ENCODE measurements at places on chromosomes 5 and 9.

GRCh38 chr5:446066-446882 is 3.3 kb downstream of the EXOC3 start:
- DNase-seq, result peak; percentile 26

DNA sequence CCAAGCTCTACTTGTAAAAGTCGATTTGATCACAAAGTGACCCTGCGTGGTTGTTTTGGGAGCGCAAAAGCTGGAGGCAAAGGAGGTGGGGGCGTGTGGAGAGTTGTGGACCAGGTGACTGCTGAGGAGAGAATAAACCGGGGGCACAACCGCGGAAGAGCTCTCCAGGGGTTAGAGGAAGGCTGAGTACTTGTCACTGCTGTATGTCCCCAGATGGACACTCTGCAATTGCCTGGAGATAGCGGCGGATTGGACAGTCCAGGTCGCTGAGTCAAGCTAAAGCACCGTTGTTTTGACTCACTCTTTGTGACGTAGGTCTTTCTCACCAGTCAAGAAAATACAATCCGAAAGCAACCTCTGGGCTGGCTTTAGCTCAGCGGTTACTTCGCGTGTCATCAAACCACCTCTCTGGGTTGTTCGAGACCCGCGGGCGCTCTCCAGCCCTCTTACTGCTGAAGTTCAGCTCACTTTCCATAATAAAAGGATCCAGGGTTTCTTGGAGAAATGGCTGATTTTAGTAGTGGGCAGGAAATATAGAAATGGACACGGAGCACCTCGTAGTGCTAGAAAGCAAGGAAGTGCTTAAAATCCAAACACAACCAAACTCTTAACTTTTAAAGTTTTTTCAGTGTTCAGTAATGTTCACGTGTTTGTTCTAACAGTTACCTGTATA is 25.7 kb downstream of the ZMAT2 start:
- DNase-seq, result no peak

DNA sequence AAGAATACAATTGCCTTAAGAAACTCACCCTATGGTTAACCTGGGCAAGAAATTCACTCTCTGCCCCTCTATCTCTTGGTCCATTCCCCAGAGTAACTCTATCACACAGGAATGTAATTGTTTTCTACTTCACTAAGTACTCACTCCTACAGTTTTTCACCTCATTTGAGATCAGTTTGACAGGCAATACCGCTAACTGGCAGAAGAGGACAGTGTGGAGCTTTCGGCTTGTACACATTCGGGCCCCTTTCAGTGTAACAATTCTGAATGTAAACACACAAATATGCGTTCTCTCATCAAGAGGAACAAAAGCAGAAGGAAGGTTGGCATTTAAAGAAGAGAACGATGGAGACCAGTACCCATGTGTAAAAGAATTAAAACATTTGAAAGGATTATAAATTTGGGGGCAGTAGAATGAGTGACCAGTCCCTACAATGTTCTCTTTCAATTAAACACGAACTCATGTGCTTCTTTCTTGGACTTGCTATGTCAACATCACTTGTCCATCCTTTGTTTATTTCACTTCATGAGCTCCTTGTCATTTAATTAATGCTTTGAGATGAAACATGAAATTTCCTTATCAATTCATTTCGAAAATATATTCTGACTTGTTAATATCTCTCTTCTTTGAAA is 188.5 kb upstream of the GRAMD2B start:
- DNase-seq, result no peak

DNA sequence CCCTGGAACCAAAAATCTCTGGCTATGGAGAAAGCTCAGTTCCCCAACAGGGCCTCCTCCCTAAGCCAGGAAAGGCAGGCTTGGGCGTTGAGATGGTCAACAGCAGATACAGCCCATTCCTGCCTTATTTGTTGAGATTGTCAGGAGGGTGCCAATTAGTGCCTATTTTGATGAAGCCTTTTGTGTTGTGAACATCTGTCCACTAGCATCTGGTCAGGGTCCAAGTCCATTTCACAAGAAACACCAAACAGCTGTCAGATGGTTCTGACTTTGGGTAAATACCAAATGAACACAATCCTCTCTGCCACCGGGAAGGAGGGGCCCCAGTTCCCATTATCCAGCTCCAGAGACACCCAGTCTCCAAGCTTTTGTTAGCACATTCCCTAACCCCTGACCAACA is 19.9 kb downstream of the SEMA6A start:
- no peak for DNase-seq

GRCh38 chr9:128124873-128125579 is 2.5 kb downstream of the PTGES2 start:
- peak; percentile 77 for DNase-seq

DNA sequence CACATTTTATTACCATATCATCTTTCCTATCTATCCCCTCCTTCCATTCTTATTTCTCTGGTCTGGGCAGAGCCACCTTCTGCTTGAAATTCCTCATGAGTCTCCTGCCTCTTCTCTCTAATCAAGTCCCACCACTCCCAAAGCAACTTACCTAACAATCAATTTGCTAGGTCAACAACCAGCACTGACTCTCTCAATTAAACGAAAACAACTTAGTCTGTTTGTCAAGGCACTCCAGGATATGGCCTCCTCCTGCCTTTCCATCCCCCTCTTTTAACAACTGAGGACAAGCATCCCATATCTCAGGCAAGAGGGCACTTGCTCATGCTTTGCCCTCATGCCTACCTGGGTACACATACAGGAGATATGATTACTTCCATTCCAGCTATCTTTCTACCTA is 47.4 kb downstream of the HCN1 start:
- DNase-seq, result no peak

DNA sequence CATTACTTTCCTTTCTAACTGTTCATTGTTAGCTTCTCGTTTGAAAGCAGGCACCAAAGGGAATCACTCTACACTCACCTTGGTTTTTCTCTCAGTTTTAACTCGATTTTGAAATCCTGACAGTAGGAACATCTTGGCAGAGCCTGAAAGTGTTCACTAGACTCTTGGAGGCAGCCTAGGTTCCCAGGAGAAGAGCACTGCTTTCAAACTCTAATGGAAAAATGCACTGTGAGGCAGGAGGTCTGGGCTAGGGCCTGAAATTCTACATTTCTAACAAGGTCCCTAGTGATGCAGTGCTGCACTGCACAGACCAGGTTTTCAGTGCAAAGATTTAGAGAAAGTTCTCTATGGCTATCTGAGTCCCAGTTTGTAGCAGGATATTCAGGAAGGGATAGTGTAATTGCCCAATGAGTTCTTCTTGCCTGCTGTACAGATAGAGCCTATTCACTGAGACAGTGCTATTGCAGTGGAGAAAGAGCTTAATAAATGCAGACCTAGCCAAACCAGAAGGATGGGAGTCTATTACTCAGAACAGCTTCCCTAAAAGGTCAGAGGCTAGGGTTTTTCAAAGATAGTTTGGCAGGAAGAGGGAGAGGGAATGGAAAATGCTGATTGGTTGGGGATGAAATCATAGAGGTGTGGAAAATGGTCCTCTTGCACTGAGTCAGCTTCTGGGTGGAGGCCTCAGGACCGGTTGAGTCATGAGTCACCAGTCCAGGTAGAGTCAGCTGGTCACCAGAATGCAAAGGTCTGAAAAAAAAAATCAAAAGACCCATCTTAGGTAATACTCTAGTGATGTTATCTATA is 153.9 kb downstream of the GPBP1 start:
- DNase-seq, result no peak

DNA sequence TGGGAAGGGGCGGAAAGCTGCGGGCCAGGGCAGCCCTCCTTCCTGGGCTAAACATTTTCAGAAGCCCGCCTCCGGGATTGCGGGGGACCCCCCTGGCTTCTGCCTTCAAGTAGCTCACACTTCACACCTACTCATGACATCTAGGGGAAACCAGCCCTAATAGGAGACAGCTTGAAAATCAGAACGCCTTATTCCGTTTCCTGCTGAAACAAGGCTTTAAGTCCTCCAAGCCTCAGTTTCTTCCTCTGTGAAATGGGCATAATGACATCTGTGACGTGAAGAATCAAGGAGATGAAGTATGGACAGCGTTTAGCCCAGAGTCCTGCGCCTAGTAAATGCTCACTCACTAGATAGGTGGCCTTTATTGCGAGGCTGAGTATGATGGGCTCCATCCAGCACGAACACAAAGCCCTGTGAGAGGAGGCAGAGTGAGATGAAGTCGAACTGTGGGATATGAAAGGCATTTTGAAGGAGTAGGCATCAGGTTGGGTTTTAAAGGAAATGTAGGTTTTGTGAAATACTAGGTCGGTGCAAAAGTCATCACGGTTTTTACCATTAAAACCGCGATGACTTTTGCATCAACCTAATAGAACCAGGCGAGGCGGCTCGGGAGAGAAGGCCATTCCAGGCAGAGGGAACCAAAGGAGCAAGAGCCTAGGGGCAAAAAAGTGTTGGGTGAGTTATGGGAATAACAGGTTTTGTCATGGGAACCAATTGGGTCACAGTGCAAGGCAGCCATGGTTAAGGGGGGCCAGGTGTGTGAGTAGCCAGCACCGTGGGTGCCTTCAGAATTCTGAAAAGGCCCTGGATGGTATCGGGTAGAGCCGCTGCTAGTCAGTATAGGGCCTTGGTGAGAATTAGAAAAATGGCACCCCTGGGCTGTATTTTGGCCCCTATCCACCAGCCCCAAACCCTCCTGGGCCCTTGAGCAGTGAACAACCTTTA is 1.0 kb upstream of the TSC1 start:
- DNase-seq, result no peak

DNA sequence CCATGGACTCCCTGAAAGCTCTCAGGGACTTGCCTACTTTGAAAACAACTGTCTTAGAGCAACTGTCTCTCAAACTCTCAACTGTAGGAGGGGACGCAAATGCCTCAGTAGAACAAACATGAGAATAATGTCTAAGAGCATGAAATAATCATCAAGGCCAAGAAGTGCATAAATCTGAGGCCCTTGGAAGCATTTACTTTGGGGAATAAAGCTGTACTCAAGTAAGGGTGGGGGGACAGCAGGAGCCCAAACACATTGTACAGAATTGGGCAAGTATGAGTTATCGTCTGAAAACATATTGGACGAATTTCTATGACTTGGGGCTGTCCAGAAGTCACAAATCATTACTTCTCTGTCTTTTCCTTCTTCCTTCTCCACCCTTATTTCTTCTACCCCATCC is 96.3 kb upstream of the HMHB1 start:
- DNase-seq, result no peak

DNA sequence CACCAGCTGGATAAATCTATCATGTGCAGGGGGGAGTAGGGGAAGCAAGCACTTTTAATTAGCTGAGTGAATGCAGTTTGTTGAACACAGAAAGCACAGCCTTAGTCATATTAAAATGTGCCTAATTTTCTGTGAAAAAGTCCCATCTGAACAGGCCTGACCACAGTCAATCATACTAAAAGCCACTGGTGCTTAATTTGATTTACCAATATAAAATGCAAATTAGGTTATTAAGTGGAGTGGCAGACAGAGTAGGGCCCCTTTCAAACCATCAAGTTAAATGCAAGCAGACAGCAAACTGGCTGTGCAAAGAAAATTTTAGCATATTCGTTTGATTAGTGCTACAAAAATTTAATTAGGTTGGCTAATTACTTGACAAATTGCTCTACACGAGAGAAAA is 176.1 kb downstream of the ISL1 start:
- no peak for DNase-seq

DNA sequence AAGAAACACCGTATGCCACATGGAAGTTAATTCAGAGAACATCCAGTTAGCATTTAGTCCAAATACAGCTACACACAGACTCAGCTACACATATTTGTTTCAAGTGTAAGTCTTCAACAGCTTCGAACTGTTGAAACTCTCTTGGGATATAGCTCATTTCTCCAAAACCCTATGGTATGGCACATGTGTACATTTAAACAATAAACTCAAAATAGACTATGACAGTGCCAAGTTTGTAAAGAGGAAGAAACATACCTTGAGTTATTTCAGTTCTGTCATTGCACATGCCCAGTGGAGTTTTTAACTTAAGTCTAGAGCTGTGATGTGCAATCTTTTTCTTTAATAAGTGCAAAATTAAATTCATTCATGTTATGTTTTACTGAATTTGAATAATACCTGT is 155.1 kb upstream of the RAI14 start:
- no peak for DNase-seq

GRCh38 chr9:20592673-20593072 is 29.6 kb downstream of the MLLT3 start:
- DNase-seq, result no peak

DNA sequence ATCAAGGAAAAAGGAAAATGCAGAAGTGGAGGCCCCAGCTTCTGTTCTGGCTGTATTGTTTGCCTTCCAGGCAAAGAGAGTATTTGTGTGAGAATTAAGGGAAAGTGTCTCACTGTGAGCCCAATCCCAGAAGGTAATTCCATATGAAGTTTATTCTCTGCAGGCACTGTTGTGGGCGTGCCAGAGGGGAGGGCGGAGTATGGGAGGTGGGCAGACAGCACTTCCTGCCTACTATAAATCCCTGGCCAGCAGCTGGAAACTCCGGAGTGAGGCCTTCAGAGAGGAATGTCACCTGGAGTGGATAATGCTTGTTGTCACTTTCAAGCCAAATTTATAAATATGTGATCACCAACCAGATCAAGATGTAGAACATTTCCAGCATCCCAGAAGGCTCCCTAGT is 209.5 kb downstream of the ARHGAP26 start:
- no peak for DNase-seq

GRCh38 chr9:72623156-72623555 is 101.7 kb downstream of the TMC1 start:
- no peak for DNase-seq

- peak; percentile 57 for DNase-seq
Measured at GRCh38 chr9:76255781-76256455, 138.3 kb downstream of the RFK start.

- DNase-seq, result no peak
Measured at GRCh38 chr9:137685035-137685740, 66.4 kb downstream of the EHMT1 start.

- DNase-seq, result peak; percentile 62
Measured at GRCh38 chr9:127825319-127826051, 22.8 kb downstream of the FPGS start.

GRCh38 chr5:168836603-168837231 is 257.5 kb upstream of the PANK3 start:
- no peak for DNase-seq

DNA sequence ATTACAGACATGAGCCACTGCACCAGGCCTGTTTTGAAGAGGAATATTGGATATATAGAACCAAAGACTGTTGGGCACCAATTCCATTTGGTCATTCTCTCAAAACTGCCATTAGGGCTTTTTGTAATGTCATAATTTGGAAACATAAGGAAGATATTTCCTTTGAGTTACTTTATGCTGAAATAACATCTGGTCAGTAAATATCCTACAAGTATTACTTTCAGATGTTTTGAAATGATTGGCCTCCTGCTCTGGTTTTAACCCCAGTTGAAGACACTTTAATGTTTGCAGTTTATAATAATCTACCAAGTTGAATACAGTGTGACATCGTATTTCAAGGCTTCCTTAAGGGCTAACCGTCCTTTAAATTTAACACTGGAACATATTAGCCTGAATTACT is 33.6 kb downstream of the LRRTM2 start:
- no peak for DNase-seq
